PC-9 (cell line): ENCODE measurements at places on chromosomes 5 and 9. TPM values are rescaled to one million over a fixed set of nuclear protein-coding genes. Genes with fewer than 3 reads are reported as not detected.

Gene NOXA1
- 10.5 and 22.8 TPM in 2 replicates for total RNA-seq

Gene DMRTA1
- 0.70 and 1.1 TPM in 2 replicates for total RNA-seq

Gene MEF2C
- 1.6 and 2.5 TPM in 2 replicates for total RNA-seq

DNA sequence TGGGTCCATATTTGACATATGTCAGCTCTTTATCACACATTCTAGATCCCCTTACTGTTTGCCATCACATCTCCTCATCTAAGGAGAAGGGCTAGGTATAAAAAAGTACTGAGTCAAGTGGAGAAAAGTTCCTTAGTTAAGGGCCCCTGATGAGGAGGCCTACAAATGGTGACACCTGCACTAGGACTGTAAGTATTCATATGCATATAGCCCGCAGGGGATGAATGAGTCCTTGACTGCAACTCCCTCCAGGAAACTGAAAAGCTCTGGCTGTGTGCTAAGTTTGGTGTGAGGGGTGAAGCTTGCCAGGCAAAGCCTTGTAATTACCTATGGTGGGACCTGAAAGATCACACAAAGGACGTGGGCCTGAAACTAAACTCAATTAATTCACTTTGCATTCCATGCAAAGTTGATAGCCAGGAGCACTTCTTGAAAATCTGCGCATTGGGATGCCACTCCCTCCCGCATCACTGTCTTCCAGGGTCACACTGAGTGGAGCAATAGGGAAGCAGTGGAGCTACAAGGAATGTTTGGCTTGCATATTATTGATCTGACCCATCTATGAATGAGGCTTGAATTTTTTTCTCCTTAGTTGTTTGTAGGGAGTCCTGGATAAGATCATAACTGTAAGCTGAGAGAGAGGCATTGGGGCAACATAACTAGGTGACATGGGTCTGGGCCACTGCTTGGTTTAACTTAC is 11.9 kb upstream of the EQTN start:
- H3K4me3 ChIP-seq = no peak overlapping the region
- H3K4me1 ChIP-seq = no peaks in the 10 kb centered on the region
- no peak overlapping the region for H3K27ac ChIP-seq
- H3K27me3 ChIP-seq = no peaks in the 10 kb centered on the region
- DNase-seq = no peak

DNA sequence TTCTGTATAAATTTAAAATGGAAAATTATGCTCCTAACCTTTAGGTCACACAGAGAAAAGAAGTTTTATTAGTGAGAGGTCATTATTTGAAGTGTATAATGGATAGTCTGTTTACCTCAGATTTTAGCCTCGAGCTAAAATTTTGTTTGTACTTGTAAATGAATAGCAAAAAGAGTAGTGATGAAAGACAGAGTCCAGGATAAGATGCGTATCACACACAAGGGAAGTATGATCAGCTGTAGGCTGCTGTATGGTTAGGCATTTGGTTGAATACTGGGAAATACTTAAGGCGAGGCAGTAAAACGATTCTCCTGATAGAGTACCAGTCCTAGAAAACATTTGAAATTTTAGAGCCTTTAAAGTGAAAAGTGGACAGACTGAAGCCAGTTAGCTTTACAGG is 92.7 kb downstream of the FBXL7 start:
- no peaks in the 10 kb centered on the region for H3K27me3 ChIP-seq
- H3K4me3 ChIP-seq = no peak overlapping the region
- H3K4me1 ChIP-seq = no peaks in the 10 kb centered on the region

DNA sequence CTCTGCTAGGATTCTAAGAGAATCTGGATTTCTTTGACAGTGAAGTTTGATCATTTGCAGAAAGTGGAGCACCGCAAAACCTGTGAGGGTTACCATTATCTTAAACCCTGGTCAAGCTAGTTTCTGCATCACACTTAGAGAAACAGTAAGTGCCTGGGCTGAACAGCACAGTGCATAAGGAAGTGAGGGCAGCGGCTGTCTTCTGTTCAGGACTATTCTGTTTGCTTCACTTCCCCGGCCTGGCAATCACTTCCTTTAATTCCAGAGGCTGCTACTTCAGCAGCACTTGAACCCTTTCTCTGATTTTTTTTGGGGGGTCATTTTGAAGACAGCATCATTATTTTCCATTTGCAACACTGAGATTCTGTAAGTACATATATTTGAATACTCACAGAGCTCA is 32.0 kb downstream of the SEMA6A start:
- no peak overlapping the region for H3K4me3 ChIP-seq
- no peak for DNase-seq
- H3K36me3 ChIP-seq = no peaks in the 10 kb centered on the region
- H3K4me1 ChIP-seq = no peaks in the 10 kb centered on the region
- peaks cover 27% of the 10 kb centered on the region for H3K27me3 ChIP-seq

DNA sequence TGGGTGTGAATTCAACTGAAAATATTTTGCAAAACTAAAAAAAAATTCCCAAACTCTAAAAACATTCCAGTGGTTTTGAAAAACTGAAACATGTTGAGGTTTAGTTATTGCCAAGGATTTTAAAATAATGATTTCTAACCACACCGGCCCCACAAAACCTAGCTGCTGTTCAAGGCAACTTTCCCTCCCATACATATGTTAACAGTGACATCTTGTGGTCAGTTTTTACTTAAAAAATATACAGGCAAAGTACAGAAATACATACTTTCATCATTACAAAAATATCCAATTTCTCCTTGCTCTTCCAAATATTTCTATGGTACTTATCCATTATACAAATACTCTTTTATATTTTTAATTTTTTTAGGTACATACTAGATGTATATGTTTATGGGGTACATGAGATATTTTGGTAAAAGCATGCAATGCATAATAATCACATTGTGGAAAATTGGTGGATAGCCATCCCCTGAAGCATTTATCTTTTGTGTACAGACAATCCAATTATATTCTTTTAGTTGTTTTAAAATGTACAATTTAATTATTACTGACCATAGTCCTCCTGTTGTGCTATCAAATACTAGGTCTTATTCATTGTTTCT is 34.4 kb upstream of the MRPS30 start:
- H3K27me3 ChIP-seq = no peaks in the 10 kb centered on the region
- no peaks in the 10 kb centered on the region for H3K4me1 ChIP-seq
- no peak overlapping the region for H3K4me3 ChIP-seq

- no peaks in the 10 kb centered on the region for H3K36me3 ChIP-seq
- no peaks in the 10 kb centered on the region for H3K4me1 ChIP-seq
- H3K27ac ChIP-seq = no peak overlapping the region
- no peak overlapping the region for H3K4me3 ChIP-seq
- no peaks in the 10 kb centered on the region for H3K27me3 ChIP-seq
Measured at GRCh38 chr5:23332650-23333251, 174.7 kb upstream of the PRDM9 start.
